Renal cortex interstitium (tissue), 15 donors: ENCODE measurements at places on chromosomes 1 and 21.

- no peak for DNase-seq
Observed at GRCh38 chr1:34176830-34177603, at the start of gene C1orf94. TSS of gene C1orf94 (plus strand) at chr1:34176907. CDS start at chr1:34177790, 883 bp downstream.

DNA sequence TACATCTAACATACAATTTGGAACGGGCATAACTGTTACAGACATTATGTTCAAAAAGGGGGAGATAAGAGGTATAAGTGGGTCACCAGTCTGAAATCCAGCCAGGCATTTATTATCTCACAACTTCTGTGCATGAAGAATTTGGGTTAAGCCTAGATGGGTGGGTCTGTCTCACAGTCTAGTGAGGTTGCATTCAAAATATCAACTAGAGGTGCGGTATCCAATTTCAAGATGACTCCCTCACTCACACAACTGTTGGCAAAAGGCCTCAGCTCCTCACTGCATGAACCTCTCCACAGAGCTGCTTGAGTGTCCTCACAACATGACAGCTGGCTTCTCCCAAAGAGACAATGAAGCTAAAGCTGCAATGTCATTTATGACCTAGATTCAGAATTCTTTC lies 4.7 kb downstream of the AUNIP start:
- no peak for DNase-seq

DNA sequence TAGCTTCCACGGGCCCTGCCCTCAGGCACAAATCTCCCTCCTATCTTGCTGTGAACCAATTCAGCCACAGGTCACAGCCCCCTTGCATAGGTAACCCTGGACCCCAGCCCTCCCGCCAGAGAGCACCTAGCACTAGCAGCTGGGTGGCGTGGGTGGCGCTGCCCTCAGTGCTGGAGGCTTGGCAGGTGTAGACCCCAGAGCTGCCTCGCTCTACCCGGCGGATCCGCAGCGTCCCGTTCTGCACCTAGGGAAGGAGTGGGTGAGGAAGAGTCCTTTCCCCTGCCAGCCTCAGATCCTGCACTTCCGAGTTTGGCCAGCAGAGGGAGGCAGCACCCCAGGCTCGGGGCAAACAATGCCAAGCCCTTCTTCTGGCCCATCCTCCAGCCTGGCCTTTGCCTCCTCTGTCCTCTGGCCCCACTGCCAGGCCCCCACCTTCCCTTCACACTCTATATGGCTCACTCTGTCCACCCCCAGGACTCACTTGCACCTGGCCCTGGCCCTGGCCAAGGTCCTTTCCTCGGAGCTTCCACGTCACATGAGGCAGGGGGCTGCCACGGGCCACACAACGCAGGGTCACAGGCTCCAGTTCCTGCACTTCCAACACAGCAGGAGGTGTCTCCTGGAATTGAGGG lies 9.0 kb downstream of the IGSF9 start:
- no peak for DNase-seq

DNA sequence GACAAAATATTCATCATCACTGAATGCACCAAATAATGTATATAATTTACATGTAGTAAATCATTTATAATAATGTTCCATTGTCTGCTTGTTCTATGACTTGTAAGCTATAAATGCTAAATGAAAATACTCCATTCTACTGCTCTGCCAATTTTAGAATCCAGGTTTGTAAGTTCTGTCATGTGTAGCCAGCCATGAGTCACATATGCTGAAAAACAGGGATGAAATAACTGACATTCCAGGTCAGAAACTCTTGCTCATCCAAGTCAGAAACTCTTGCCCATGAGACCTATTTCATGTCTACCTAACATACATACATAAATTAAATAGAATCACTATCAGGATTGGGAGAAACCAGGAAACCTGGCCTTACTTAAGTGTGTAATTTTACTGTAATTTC lies 95.6 kb downstream of the ASH1L start:
- no peak for DNase-seq

DNA sequence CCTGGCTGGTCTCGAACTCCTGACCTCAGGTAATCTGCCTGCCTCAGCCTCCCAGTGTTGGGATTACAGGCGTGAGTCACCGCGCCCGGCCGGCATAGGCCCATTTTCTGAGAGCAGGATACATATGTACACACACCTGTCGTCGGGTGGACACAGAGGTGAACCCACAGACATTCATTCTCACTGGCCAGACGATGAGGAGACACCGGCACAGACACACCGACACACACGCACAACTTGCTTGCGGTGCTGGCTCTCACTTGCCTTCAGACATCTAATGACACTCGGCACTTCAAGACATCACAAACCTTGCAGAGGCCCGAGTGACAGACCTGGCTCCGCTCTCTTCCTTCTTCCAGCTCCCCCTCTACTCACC lies 579 bp downstream of the PTCH2 start:
- no peak for DNase-seq

GRCh38 chr1:228401782-228402640 lies 4.6 kb downstream of the TRIM11 start:
- no peak for DNase-seq

GRCh38 chr1:155236451-155236850 lies 18.8 kb downstream of the ENTREP3 start:
- no peak for DNase-seq

- DNase-seq: no peak
Observed at GRCh38 chr1:62247391-62248168, 52.9 kb downstream of the L1TD1 start.

DNA sequence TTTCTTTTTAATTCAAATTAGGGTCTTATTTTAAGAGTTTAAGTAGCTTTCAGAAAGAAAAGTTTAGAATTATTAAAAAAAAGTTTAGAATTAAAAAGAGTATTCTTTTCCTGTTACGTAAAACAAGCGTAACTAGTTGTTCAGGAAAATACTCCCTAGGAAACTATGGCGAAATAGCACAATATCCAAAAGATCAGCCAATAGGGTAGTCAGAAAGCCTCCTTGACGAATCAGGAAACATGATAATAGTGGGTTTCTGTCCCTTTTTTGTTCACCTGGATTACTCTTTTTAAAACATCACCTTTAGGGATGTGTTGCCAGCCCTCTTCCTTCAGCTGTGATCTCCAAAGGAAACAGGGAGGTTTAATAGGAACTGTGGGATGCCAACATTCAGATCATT lies 25.2 kb downstream of the S1PR1 start:
- no peak for DNase-seq

- no peak for DNase-seq
Observed at GRCh38 chr1:47782414-47783166, 214.6 kb downstream of the TRABD2B start.

DNA sequence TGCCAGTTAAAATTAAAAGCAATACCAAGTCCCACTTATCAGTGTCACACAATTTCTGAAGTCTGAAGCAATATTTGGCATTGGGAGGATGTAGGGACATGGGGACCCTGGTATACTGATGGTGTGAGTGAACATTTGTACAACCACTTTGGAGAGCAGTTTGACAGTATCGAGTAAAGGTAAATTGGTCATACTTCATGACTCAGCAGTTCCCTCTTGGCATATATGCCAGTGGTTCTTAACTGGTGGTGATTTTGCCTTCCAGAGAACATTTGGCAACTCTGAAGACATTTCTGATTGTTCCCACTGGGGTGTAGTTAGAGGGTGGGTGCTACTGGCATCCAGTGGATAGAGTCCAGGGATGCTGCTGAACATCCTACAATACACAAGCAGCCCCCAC lies 19.7 kb downstream of the FMOD start:
- no peak for DNase-seq

- DNase-seq: no peak
Observed at GRCh38 chr1:3320246-3321152, 134.0 kb upstream of the ARHGEF16 start.

- no peak for DNase-seq
Observed at GRCh38 chr1:39214998-39215873, 10.7 kb downstream of the MACF1 start.

GRCh38 chr1:27597516-27598294 lies 6.2 kb downstream of the AHDC1 start:
- DNase-seq: no peak

DNA sequence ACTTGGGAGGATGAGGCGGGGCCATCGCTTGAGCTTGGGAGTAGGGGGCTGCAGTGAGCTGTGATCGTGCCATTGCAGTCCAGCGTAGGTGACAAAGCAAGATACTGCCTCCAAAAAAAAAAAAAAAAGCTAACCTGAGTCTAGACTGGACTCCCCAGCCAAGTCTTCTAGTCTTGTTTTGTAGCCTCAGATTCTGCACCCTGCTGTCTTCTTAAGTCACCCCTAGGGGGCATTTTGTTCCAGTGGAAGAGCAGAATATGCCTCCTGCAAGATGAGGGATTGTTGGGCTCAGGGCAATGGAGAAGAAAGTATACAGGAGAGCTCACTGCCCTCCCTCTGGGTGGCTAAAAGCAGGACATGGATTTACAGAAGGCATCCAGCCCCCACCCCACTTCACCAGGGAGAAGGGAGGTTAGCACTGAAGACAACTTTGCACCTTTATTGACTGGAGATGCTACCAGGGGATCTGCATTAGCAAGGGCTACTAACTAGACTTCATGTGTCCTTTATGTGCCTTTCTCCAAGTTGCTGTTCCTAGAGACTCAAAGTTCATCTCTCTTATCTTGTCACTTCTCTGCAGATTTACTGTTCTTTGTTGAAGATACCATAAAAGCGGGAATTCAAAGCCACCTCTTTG lies 15.3 kb upstream of the RNF187 start:
- no peak for DNase-seq

GRCh38 chr1:90134175-90134955 lies 139.5 kb downstream of the ZNF326 start:
- no peak for DNase-seq

DNA sequence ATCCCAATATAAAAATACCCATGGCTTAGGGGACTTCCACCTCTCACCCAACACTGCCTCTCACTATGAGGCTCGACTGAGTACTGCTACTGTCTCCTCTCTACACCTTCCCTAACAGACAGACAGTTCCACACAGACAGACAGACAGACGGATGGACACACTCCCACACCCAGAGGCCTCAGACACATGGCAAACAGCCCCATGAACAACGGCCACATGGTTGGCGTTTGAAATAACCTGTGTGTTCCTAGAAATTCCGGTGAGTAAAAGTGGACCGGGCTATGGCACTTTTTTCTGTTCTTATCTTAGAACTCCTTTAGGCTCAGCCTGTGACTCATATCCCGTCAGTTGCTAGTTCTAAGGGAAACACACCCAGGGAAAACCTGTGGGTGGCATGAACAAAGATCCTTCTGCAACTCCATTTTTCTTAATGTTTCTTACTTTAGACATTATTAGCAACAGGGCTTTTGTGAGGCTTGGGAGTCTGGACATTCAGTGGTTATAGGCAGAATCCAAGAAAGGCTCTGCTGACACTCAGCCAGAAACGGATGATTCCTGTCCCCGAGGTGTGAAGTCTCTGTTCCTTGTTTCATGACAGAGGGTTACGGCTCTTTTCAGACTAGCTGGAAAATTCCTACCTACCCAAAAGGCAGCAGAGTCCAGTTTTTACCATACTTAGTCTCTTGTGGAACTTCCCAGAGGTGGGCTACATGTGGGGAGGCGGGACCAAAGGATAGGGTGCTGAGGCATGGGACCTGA lies 90.5 kb upstream of the TLR5 start:
- DNase-seq: no peak

GRCh38 chr1:228860911-228861831 lies 125.9 kb downstream of the RHOU start:
- DNase-seq: no peak

GRCh38 chr1:16249596-16250241 lies 12.7 kb upstream of the CPLANE2 start:
- no peak for DNase-seq

- no peak for DNase-seq
Observed at GRCh38 chr1:182303778-182304177, 87.8 kb downstream of the GLUL start.

- DNase-seq: no peak
Observed at GRCh38 chr1:82946096-82946605, 1052.8 kb downstream of the TTLL7 start.

GRCh38 chr1:44723496-44724295 lies 7.3 kb downstream of the RNU5D-1 start:
- DNase-seq: no peak

DNA sequence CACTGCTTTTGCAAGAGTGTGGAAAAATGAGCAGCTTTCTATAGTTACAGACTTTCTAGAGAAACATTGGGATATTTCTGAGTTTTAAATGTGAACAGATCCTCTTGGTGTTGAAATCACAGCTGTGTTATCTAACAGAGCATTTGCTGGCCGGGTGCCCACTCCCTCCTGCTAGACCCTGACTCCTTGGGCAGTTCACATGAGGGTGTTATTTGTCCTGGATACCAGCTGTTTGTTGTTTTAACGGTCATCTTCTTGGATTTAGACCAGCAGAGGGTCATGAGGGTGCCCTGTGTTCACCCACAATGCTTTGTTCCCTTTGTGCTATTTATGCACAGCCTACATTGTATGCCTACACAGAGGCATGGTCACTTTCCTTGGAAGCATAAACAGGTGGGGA lies 67.1 kb downstream of the CENPF start:
- DNase-seq: peak; percentile 29

- DNase-seq: no peak
Observed at GRCh38 chr1:1167841-1168450, 5.7 kb upstream of the TTLL10 start.

- no peak for DNase-seq
Observed at GRCh38 chr1:165241321-165241720, 115.2 kb downstream of the LMX1A start.

- no peak for DNase-seq
Observed at GRCh38 chr1:64597113-64597512, 127.2 kb downstream of the CACHD1 start.

DNA sequence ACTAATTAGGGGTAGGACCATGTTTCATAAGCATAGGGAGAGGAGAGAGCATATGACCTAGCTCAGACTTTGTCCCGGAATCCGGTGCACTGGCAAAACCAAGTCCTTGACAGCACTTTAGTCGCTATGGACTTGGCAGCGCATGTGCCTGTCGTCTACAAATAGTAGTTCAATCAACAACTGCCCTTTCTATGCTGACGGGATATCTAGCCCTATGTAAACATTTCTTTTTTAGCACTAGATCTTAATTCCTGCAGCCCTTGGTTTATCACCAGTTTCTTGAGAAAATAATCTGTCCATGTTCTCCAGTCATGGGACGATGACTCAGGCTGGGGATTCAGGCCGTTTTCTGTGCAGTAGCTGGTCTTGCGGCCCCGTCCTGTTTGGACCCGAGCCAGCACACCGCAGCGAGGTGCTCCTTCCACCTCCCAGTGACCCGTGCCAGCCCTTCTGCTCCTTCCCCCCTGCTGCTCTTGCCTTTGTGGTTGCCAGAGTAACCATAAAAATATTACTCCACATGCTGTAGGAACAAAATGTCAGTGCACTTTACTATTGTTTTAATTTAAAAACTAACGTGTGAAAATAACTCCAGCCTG lies 8.6 kb upstream of the MT1HL1 start:
- no peak for DNase-seq

DNA sequence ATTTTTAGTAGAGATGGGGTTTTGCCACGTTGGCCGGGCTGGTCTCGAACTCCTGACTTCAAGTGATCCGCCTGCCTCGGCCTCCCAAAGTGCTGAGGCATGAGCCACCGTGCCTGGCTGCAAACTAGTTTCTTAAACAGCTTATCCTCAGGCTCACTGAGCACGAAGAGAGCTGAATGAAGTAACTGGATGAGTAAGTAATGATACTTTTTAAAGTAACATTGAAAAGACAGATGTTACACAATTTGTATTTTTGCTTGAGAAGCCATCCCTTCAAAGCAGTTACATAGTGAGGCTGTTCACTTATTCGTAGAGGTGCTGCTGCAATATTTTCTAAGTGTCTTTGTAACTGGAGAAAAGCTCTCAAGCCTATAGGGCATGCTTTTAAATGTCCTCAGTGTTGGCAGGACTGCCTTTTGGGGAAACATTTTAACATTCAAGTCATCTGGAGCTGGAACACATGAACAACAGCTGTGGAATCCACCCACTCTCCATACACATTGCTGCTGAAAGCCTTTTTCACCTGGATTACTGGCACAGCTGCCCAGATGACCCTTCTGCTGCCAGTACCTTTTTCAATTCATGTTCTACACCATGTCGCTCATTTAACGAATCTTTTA lies 2.7 kb upstream of the YBX1 start:
- DNase-seq: no peak
